ENCODE measurements at places on chromosomes 2 and 18. TPM values are rescaled to one million over a fixed set of nuclear protein-coding genes. Genes with fewer than 3 reads are reported as not detected.

The IL37 gene
- not detected for total RNA-seq

The CRACDL gene
- 1.3 TPM for total RNA-seq

The ABCG5 gene
- not detected for total RNA-seq

The RND3 gene
- total RNA-seq: 82.3 TPM
